ENCODE measurements at places on chromosomes 13 and 19.
A peak's percentile ranks its signal among the peaks of the same experiment; 100 is the strongest.

DNA sequence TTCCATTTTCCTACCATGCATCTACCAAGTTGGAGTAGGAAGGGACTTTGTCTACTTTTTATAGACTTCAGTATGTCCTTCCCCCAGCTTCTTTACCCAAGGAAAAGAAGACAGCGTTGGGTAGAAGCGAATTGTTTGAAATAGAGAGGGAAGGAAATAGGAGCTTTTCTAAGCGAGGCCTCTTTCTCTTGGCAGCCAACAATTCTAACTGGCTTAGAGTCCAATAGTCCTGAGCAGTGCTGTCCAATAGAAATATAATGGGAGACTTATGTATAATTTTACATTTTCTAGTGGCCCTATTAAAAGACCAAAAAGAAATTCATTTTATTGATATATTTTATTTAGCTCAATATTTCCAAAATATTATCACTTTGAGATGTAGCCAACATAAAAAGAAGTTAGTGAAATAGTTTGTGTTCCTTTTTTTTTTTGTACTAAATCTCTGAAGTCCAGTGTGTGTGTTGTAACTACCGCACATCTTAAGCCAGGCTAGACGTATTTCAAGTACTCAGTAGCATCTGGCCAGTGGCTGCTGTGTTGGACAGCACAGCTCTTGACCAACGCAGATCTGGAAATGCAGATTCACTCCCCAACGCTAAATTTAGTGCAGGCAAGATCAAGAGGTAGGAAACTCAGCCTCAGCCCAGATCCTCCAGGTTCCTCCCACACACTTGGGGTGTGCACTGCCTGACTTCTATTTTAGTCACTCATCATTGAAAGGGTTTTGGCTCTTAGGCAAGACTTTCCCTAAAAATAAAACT, 179.2 kb downstream of the SHISA2 start:
- no peak for DNase-seq

DNA sequence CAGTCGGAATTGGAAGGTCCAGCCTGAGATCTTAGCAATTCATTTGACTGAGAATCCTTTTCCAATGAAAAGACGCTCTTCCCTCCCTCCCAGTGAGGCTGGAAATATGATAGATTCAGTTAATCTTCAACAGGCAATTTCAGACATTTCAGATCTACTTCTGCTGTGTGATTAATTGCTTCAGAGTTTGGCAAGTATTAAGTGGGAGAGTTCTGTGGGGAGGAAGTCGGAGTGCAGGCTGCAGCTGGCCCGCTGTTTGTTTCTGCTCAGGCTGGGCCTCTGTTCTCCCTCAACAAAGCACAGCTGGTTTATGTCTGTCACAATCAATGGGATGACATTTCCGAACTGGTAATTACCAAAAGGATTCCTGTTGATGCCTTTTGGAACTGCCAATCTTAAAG, 178.2 kb downstream of the NDFIP2 start:
- no peak for DNase-seq

DNA sequence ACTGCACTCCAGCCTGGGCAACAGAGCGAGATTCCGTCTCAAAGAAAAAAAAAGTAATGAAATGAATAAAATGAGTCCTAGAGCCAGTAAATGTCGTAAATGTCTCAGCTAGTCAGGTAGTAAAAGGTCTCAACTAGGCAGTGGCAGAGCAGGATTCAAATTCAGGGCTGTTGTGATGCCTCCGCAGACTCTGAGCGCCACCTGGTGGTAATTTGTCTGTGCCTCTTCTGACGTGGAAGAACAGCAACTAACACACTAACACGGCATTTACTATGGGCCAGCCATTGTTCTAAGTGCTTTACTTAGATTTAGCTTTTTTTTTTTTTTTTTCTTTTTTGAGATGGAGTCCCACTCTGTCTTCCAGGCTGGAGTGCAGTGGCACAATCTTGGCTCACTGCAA, 30.2 kb downstream of the CYP2F1 start:
- peak; percentile 74 for DNase-seq

GRCh38 chr19:2194513-2195078, 30.9 kb downstream of the DOT1L start:
- no peak for DNase-seq

GRCh38 chr19:45368737-45369340, 1.5 kb downstream of the ERCC2 start:
- no peak for DNase-seq

DNA sequence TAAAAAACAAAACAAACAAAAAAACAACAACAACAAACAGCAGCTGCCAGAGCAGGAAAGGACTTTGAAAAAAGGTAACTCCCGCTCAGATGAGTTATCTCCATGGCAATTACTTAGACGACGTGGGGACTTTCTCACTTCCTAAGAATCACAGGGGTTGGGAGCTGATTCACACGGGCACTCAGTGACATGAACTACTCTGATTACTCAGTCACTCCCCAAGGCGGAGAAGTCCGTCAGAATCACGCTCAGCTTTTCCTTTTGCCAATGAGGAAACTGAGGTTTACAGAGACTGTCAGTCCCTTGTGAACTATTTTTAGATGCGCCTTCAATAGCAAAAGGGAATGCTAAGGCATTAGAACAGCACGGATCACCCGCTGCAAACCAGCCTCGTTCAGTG, 32.3 kb upstream of the MATK start:
- no peak for DNase-seq

GRCh38 chr13:32205431-32206096, 109.6 kb downstream of the ZAR1L start:
- no peak for DNase-seq

GRCh38 chr19:12766051-12766521, 9.3 kb downstream of the HOOK2 start:
- DNase-seq: no peak

- no peak for DNase-seq
These were observed 49.1 kb downstream of the NFIX start for GRCh38 chr19:13044231-13044836.

GRCh38 chr13:45590066-45590465, 25.5 kb downstream of the ERICH6B start:
- DNase-seq: no peak

- no peak for DNase-seq
These were observed 5.6 kb downstream of the LIPE start for GRCh38 chr19:42421591-42422031.

- DNase-seq: no peak
These were observed 373.0 kb downstream of the FGF14 start for GRCh38 chr13:102028868-102029267.

GRCh38 chr13:42964761-42965161, 27.3 kb downstream of the EPSTI1 start:
- DNase-seq: no peak

- DNase-seq: no peak
These were observed 6.3 kb downstream of the TEAD2 start for GRCh38 chr19:49355909-49356353.

- DNase-seq: no peak
These were observed 6.3 kb upstream of the IGSF23 start for GRCh38 chr19:44607049-44607448.

- no peak for DNase-seq
These were observed 388.2 kb downstream of the GPC6 start for GRCh38 chr13:93614776-93615175.

GRCh38 chr19:58345558-58345957, 7.7 kb downstream of the A1BG start:
- DNase-seq: no peak

DNA sequence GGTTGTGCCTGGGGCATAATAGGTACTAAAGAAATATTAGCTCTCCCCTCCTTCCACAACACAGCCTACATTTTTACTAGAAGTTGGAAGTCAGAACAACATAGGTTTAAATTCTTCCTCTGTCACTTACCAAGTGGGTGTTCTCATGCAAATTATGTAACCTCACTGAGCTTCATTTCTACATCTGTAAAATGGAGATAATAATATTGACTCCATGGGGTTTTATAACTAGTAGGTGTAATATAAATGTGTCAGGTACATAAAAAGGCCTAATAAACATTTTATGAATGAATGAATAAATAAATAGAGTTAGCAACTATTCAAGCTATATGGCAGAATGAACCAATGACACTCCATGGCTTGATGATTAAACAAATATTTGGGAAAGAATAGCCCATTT, 27.1 kb upstream of the SERP2 start:
- no peak for DNase-seq

DNA sequence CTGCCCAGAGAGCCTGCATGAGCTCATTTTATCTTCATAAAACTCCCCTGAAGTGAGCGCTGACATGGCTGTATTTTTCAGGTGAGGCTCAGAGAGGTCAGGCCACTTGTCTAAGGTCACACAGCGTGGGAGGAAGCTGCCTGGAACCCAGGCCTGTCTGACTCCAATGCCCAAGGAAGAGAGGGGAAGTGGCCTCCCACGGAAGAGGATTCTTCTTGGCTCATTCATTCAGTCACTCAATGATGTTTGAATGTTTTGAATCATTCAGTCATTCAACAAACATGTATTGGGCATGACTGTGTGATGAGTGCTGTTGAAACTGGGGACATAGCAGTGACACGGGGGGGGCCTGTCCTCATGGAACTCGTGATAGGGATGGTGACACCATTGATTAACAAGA, 12.0 kb downstream of the ACTL9 start:
- no peak for DNase-seq

DNA sequence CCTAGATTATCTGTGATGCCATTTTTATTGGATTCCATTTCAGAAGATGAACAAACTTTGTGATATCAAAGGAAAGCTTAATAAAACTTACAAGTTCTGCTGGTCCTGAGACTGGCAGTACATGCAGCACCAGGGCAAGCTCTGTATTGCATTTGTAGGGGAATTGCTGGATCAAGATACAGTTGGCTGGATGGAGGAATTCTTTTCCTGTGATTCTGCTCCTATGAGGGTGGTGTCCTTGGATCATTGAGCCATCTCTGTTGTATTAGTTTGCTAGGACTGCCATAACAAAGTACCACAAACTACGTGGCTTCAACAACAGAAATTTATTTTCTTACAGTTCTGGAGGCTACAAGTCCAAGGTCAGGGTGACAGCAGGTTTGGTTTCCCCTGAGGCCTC, 33.9 kb upstream of the CSNK1A1L start:
- no peak for DNase-seq

GRCh38 chr19:38323291-38323690, 3.6 kb downstream of the KCNK6 start:
- DNase-seq: no peak

GRCh38 chr13:48829536-48829935, 146.2 kb upstream of the FNDC3A start:
- no peak for DNase-seq

Measured in activated naive CD8-positive, alpha-beta T cell treated with anti-CD3 and anti-CD28 coated beads, Interleukin-2, amount 50 U/mL, for 16 hours (primary cell).